ENCODE measurements at places on chromosomes 5 and 9.

DNA sequence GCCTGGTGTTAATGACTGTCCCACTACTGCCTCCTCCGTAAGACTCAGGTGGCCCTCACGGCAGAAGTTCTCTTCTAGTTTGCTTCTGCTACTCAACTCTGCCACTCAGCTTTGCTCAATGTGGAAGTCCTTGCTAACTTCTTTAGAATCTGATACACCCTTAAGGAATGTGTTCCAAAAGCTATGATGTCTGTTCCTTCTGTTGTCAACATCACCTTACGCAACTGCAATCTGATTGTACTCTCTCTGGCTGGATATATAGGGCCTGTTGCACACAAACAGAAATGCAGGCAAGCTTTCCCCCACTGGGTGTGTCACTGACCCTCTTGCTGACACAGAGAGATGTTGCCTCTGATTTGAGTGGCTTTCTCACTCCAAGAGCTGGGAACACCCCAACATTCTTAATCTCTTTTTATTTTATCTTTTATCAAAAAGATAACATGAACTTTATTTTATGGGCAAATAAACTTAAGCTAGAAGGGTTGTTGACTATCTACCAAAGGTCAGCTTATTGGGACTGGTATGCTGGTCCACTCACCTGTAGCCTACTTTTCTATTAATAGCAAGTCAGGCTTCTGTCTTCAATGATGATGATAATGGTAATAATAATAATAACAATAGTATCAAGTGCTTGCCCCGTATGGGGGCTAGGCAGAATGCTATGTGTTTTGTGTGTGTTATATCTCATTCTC, 25.2 kb downstream of the TMEM252 start:
- no peak for DNase-seq

DNA sequence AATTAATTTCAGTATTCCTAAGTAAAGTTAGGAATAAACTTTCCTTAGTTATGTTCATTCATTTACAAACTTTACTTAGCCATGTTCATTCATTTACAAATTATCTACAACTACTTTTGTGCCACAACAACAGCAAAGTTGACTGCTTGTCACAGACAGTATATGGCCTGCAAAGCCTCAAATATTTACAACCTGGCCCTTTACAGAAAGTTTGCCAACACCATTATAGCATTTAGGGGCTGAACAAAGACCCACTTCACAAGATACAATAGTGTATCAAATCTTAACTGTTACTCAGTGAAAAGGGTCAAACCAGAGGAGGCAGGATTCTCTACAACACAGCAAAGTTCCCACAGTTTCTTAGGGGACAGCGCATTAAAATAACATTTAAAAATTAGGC, 9.7 kb upstream of the OTULINL start:
- DNase-seq = no peak

DNA sequence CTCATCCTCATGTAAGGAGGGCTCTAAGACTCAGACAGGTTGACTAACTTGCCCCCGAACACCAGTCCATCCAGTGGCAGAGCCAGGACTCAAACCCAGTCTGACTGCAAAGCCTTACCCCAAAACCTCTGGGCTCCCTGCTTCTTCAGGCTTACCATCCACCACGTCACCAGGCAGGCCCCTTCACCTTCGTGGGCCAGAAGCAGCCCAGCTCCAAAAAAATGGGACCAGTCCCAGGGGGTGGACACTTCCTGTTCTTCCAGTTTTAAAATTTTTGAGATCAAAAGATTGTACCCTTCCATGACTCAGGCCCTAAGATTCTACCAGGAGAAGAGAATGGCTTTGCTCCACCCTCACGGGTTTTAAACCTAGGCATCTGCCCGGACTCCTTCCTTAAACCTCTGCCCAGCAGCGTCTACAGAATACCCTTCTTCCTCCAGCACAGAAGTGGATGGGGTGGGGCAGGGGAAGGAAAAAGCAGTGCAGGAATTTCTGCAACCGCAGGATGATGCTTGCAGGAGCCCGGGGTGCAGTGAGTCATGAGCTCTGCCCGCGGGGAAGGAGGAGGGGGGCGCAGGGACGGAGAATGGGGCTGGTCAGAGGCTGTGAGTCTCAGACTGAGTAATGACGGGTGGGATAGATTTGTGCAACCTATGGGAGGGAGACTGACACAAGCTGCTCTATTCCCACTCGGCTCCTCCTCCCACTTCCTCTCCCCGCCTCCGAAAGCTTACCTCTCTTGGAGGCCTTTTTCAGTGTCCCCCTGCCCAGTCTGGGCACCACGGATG, 50.4 kb upstream of the STXBP1 start:
- no peak for DNase-seq

- no peak for DNase-seq
Measured at GRCh38 chr5:2352101-2352861, 399.2 kb downstream of the IRX2 start.

GRCh38 chr9:18020121-18020745, 441.4 kb downstream of the SH3GL2 start:
- DNase-seq = no peak

- DNase-seq = no peak
Measured at GRCh38 chr5:67765697-67766096, 449.9 kb upstream of the PIK3R1 start.

DNA sequence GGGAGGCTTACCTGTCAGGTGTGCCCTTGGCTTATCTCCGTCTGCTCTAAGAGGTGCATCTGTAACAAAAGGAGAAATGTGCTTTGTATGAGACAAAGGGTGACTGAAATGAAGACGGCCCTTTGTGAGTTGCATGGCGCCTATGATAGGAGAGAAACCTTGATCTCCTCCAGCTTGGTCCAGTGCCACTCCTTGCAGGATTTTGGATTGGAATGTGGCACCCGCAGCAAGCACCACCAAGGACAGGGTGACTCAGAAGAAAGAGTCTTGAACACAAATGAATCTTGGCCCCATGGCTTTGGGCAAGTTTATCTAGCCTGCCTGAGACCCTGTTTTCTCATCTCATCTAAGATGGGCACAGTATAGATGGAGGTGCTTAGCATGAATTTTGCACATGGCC, 13.4 kb downstream of the TNFSF15 start:
- no peak for DNase-seq

DNA sequence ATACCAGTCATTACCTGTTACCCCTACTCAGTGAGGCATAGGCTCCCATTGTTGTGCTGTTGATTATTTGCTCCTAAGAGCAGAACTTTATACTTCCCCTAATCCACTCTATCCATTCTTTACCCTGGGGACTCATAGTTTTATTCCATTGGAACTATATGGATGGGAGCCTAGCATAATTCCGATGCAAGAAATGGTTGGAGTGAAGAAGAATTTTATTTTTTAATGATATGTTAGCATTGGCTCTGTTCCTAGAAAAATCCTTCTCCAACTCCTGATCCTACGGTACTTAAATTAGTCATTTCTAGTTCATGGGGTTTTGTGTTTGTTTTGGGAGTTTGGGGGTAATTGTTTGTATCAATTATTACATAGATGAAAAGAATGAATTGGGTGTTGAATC, 191.5 kb downstream of the GOLPH3 start:
- DNase-seq = no peak

DNA sequence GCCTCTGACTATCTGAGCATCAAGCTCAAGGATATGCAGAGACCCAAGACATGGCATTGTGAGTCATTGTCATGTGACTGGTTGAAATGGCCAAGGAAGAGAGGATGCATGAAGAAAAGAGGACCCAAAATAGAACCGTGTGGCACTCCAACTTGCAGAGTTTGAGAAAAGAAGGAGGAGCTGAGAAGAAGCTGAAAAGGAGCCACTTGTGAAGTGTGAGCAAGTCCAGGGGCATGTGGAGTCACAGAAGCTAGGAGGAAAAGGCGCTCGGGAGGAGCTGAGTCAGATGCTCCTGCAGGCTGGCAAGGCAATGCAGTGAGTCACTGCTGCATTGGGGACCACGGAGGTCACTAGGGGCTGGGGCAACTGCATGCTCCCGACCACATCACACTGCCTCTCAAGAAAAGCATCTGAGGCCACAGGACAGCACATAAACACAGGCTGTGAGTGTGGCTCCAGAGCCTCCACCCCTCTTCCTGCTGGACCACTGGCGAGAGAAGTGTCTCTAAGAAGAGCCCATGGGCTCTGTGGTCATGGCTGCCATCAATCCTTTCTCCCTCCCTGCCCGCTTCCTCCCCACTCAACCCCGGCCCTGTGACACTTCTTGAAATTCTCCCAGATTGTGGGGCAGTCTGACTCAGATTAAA, 197.6 kb downstream of the DRD1 start:
- DNase-seq = no peak

DNA sequence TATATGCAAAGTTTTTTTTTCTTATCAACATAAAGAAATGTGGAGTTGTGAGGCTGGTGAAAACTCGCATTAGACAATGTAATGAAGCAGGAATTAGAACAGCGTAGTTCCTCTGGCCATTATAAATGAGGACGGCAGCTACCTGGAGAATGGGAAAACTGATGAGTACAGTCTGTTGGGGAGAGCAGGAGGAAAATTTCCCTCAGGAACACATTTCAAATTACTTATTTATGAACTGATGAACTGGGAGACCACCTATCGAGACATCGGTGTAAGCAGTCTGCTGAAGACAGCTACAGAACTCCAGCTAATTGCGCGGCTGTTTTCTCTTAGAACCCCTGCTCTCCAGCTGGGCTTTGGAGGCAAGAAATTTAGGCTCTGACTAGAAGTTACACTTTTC, 343.9 kb upstream of the CLINT1 start:
- no peak for DNase-seq

- DNase-seq = no peak
Measured at GRCh38 chr5:135584276-135584675, 5.5 kb upstream of the CXCL14 start.

GRCh38 chr9:119898316-119898715, 529.1 kb upstream of the BRINP1 start:
- DNase-seq = no peak

DNA sequence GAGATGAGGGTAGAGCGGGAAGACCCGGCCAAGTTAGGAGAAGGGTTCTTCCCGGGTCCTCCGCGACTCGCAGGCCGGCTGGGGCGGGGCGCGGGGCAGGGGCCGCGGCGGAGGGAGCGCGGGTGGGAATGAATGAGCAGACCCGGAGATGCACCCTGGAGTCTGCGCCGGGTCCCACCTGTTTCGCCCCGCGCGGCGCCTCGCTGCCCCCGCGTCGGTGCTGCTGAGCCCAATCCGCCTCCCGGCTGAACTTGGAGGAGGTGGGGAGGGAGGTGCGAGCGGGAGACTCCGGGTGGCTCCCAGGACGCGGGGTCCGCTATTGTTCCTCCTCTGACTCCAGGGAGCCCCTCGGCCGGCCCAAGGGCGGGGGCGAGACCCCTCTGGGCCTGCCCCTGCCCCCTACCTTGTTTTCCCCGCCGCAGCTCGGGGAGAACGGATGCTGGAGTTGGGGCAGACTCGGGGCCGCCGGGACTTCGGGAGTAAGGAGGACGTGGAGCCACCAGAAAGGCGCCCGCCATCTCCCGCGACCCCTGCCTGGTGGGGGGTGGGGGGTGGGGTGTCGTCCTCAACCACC, 659 bp downstream of the RAI14 start:
- DNase-seq = no peak

DNA sequence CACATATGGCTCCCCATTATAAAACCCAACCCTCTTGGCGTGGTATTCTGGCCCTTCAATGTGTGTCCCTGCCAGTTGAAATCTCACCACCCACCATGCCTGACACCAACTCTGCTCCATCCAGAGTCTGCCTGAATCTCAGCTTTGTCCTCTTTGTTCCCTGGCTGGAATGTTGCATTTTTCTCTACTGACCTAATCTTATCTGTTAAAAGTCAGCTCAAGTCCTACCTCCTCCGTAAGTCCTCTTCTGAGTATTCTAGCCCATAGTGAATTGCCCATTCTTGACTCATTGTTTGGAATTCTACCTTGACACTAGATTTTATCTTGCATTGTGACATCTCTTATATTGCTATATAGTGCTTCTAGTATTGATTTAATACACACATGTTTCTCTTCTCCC, 207.1 kb upstream of the VLDLR start:
- DNase-seq = no peak

DNA sequence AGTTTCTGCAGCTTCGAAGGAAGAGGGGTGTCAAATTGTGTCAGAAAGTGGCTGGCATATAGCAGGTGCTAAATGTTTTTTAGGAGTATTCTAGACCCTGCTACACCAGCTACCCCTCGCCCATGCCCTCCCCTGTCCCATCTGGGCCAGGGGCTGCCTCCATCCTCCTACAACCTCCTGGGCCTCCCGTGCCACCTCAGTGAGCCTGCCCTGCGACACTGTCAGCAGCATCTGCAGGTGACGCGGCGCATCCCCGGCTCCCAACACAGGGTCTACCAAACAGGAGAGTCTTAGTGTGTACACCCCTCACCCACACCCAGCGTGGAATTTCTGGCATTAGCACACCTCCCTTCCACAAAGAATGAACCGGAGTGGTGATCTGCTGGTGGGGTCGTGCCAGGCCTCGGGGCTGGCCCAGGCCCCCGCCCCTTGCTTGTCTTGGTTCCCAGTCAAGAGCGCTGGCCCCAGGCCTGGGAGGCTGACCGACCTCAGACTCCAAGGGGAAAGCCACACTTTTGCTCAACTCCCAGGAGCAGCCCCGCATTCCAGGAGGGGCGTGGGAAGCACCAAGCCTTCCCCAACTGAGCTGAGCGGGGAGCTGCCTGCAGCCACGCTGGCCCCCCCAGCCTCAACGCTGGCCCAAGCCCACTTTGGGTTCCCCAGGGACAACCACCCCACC, 55.2 kb downstream of the NEURL1B start:
- no peak for DNase-seq

Measured in activated CD4-positive, alpha-beta T cell treated with anti-CD3 and anti-CD28 coated beads for 1 hour (primary cell).